ENCODE measurements at places on chromosomes 2 and 18.

- no peak for DNase-seq
These were observed 83.1 kb downstream of the EDAR start for GRCh38 chr2:108905906-108906305.

DNA sequence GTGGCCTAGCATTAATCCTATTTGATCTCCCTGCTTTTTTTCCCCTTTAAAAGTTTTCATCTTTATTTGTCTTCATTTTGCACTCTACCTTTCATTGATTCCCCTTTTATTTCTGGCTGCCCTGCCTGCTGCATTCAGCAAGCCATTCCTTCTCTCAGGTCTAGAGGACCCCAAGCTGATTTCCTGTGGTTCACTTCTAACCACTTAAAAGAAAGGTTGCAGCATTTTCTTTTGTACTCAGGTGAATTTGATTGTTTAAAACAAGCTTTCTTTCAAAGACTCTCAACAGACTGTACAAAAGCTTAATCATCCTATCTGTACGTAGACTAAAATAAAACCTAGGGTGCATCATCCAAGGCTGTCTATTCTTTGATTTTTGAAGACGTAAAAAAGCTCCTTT lies 160.3 kb downstream of the CSRNP3 start:
- DNase-seq, result no peak

DNA sequence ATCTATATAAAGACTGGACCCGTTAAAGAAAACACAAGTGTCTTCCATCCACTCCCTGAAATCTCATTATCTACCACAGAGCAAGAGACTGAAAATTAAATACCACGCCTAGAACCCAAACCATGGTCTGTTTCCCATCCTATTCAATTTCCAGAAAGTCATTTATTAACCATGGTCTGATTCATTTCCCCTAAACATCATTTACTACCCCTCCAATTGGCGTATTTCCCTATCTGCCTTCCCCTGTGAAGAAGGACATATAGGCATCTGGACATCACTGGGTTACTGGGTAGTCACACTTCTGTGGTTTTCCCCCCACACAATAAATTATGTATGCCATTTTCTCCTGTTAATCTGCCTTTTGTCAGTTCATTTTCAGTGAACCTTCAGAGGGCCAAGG lies 30.8 kb downstream of the CCDC93 start:
- DNase-seq, result no peak

- no peak for DNase-seq
These were observed 132.0 kb downstream of the GALNT1 start for GRCh38 chr18:35713545-35713944.

DNA sequence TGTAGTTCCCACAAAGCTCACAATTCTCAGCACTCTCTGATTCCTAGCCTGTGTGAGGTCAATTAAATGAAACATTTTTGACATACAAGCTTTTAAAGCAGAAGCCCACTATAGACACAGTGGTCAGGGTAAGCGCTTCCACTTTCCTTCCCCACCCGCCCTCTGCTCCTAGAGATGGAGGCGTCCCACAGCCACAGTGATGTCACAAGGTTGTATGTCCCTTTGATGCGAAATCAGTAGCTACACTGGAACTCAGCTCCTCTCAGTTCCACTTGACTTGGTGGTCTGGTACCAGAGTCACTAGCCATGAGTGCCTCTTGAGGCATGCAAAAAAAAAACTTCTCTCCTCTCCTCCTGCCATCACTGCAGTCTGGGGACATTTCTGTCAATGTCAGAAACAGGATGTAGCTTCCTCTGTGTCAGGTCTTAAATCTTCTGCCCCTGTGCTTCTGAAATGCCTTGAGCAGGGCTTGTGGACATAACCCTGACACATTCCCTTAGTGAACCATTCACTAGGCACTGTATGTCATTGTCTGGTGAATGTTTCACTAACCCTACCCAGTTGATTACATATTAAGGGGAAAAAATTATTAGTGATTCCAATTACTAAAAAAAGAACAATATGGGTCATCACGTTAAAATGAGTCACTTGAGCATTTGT lies 7.8 kb downstream of the SULT1C4 start:
- DNase-seq, result no peak

DNA sequence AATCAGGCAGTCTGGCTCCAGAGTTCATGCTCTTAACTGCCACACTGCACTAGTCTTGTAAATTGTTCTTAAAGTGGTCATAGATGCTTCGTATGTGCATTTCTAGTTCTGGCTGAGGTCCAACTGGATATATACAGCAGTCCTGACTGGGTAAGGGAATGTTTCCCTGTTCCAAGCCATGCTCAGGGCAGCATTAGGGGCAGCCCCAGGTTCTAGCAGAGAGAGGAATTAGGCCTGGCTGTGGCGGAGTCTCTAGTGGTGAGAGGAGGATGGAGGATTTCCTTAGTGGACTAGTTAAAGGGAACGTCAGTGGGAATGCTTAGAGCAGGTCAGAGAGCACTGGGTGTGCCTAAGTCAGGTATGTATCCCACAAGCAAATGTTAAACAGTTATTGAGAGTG lies 28.0 kb downstream of the UBE2E3 start:
- DNase-seq, result no peak

- DNase-seq, result no peak
These were observed 612.2 kb upstream of the VRK2 start for GRCh38 chr2:57434441-57434840.

DNA sequence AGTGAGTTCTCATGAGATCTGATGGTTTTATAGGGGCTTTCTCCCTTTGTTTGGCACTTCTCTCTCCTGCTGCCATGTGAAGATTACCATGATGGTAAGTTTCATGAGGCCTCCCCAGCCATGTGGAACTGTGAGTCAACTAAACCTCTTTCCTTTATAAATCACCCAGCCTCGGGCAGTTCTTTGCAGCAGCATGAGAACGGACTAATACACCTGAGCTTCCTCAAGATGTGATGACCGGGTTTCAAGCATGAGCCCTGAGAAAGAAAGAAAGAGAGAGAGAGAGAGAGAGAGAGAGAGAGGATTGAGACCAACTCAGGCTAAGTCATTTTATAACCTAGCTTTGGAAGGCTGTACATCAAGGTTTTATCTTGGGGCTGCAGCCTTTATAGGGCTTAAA lies 167.7 kb upstream of the SERPINE2 start:
- no peak for DNase-seq

GRCh38 chr2:134346141-134346540 lies 92.3 kb downstream of the MGAT5 start:
- no peak for DNase-seq

DNA sequence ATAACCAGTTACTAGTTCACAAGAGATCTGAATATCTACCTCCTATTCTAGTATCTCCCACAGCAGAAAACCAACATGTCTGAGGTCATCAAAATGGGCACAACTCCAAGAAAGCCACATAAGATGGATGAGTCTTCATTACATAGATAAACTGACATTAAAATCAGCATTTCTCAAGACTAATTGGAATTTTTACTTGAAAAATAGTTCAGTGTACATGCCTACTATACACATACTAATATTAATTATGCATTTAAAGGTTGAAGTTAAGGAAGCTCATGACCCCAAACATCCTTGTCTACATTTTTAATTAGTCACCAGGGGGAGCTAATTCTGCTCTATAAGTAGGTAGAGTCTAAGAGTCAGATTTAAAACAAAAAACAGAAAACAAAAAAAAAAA lies 41.9 kb downstream of the ZNF521 start:
- no peak for DNase-seq

DNA sequence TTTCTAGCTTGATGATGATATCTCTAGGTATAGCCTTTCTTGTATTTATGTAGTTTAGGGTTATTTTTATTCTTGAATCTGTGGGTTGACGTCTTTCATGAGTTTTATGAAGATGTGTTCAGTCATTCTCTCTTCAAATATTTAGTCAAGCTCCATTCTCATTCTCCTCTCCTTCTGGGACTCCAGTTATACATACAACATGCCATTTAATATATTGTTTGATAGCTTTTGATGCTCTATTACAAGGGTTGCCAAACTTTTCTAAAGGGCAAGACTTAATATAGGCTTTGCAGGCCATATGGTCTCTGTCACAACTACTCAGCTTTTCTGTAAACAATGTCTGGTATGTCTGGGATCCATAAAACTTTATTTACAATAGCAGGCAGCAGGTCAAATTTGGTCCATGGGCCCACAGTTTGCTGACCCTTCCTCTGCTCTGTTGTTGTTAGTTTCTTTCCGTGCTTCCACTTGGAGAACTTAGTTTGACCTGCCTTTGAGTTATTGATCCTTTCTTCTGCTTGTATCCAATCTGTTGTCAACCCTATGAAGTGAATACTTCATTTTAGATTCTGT lies 40.6 kb upstream of the GPAT2 start:
- DNase-seq, result no peak

GRCh38 chr2:85445316-85446295 lies 27.1 kb downstream of the SH2D6 start:
- DNase-seq, result no peak

GRCh38 chr2:16184945-16185660 lies 244.8 kb downstream of the MYCN start:
- DNase-seq, result no peak

DNA sequence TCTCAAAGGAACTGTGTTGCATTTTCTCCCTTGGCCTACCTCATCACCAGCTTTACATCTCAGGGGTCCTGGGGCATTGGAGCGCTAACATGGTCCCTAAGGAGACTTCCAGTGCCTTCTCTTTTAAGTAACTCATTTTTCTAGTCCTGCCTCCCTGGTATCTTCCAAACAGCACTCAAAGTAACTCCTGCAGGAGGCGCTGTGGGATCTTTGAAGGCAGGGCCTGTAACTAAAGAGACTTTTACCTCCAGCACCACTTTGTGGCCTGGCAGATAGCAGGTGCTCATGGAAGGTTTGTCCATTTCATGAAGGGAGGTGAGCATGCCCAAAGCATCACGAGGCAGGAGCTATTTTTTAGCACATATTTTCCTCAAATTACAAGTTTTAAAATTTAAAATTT lies 411.0 kb upstream of the GYPC start:
- peak; percentile 16 for DNase-seq

DNA sequence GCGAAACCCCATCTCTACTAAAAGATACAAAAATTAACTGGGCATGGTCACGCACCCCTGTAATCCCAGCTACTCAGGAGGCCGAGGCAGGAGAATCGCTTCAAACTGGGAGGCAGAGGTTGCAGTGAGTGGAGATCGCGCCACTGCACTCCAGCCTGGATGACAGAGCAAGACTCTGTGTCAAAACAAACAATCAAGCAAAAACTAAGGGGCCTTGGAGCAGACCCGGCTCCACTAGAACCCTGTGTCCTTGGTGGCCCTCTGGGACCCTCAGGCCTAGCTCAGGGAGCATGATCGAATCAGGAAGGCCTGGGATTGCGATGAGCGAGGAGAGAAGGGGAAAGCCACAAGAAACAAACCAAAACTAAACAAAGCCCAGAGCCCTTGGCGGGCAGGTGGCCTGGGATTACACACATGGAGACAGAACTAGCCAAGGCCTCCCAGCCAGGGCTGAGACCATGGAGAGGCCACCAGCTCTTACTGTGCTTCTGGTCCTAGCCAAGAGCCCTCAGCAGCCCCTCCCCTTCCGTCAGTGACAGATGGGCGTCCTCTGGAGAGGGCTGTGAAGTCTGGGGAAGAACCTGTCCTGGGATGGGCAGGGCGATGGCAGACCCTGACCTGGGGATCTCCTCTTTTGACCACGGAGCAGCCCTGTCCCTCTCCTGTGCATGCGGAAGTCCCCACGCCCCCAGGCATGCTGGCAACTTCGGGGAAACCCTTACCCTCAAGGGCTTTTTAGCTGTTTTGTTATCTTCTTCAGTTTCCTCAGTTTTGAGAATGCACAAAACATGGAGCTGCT lies 27.4 kb upstream of the CATIP start:
- no peak for DNase-seq

DNA sequence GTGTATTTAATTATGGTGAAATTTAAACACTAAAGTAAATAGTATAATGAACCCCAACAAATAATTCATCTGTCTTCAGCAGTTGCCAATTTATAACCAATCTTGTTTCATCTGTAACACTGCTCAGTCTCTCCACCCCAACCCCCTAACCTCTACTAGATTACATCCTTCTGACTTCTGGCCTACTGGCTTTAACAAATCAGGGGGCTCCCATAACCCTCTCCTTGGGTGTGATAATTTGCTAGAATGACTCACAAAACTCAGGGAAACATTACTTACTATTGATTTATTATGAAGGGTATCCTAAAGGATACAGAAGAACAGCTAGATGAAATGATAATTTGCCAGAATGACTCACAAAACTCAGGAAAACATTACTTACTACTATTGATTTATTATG lies 50.7 kb downstream of the PIK3C3 start:
- DNase-seq, result no peak

DNA sequence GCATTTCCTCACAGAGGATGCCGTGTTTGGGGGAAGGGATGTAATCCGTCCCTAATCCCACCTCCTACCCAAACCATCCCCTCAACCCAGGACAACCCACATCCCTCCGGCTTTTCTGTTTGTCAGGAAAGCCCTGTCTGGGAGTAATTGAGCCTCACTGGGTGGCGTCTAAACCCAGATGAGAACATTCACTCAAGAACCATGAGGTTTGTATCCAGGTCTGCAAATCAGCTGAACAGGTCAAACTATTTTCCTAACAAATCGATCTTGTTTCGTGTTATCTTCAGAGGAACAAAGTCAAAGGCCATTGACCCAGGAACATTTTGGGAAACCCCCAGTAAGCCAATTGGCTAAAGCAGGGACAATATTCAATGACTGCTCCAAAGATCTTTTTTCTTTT lies 25.7 kb downstream of the CYP27C1 start:
- no peak for DNase-seq

GRCh38 chr2:241007880-241008710 lies 9.7 kb downstream of the SNED1 start:
- DNase-seq, result no peak

DNA sequence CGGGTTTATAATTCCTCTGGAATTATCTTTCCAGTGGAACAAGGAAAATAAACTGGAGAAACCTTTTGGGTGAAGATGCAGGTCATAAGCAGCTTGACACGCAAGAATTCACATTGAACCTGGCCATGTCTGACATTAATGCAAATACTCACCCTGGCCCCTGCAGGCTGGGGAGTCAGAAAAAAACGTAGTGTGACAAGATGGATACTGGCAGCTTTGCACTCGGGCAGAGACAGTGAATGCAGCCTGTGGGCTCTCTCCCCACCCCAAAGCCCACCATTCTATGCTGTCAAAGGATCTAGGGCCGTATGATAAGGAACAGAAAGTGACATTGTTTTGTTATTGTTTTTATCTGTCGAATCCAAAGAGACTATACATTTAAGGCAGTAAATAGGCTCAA lies 223.1 kb downstream of the RBM43 start:
- no peak for DNase-seq

DNA sequence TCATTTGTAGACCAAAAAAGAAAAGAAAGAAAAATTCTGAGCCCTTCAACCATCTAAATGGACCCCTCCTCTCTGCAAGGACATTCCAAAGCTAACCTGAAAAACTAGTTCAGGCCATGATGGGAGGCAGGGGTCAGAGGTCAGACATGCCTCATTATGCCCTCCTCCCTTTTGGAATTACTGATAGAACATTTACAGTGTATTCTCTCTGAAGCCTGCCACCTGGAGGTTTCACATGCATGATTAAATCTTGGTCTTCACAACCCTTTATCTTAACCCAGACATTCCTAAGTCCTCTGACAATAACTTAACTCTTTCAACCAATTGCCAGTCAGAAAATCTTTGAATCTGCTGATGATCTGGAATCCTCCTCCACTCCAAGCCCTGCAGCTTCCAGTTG lies 86.0 kb downstream of the SPP2 start:
- no peak for DNase-seq

- no peak for DNase-seq
These were observed 16.8 kb upstream of the BOK start for GRCh38 chr2:241541564-241542277.

All from HL-60 (cell line).